Fibroblast of skin of left biceps (primary cell): ENCODE measurements at places on chromosomes 3 and 15.

DNA sequence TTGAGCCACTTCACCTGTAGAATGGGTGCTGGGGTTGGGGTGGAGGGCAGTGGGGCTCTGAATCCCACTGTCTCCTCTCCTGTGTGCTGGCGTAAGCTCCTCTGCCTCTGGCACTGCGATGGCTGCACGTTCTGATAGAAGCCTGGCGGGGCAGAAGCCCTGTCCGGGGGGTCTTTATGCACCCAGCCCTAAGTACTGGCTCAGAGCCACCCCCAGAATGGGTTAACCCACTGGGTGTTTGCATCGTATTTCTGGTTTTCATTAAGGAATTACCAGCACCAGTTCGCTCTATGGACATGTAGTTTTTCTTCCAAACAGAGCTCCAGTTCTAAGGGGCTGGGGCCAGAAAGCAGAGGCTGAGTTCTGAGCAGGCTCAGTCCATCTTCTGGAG lies 37.7 kb upstream of the CDCP1 start:
- DNase-seq = no peak

DNA sequence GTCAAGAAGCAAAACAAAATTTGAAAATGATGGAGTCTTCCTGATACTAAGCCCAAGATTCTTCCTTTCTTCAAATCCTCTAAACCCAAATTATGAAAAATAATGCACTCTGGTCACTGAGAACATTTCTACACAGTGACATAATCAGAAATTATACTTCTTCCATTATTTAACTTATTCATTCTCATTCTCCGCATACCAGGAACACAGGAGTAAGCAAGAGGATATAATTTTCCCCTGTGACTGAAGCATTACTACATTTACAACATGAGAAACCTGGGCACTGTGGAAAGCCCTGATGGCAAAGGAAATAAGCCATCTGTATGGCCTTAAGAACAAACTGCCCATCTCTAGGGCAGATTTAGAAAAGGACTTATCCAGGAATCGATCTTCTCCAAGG lies 47.0 kb downstream of the EXD1 start:
- no peak for DNase-seq

GRCh38 chr3:71211083-71211482 lies 372.4 kb downstream of the FOXP1 start:
- no peak for DNase-seq

DNA sequence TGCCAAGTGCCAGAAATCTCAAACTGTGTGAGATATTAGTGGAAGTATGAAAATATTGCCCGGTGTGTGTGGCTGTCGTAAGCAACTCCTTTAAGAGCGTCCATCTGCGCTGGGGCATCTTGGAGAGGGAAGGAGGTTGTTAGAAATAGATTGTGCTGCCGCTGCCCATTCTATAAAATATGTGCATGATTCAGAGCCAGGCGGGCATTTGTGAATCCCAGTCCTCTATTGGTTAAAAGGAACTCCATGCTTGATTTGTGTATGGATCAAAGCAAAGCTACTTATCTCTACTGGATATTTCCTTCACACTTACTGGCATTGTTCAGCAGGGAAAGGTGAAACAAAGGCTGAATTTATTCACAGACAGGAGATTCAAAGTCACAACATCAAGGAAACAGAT lies 89.6 kb upstream of the SNRK start:
- DNase-seq = no peak

DNA sequence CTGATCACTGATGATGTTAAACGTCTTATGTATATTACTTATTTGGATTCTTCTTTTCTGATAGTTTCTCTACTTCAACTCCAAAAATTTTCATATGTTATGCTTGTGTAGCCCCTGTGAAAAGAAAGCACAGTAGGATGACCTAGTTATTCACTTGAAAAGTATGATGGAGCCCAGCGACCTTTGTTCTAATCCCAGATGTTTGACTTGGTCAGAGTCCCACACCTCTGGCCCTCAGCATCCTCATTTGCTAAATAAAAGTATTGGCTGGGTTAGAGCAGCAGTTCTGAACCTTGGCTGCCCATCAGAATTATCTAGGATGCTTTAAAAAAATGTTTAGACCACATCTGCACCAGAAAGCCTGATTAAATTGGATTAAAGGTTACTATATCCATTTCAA lies 173.7 kb downstream of the ATG7 start:
- no peak for DNase-seq

GRCh38 chr3:187039723-187040414 lies 99.4 kb downstream of the RPL39L start:
- no peak for DNase-seq

GRCh38 chr15:27081676-27082418 lies 110.9 kb downstream of the GABRG3 start:
- no peak for DNase-seq

- DNase-seq = no peak
Observed at GRCh38 chr15:70625011-70625410, 138.3 kb downstream of the UACA start.

- no peak for DNase-seq
Observed at GRCh38 chr15:100785181-100786138, 94.2 kb upstream of the ALDH1A3 start.

GRCh38 chr3:27714692-27715453 lies 7.2 kb downstream of the EOMES start:
- no peak for DNase-seq

DNA sequence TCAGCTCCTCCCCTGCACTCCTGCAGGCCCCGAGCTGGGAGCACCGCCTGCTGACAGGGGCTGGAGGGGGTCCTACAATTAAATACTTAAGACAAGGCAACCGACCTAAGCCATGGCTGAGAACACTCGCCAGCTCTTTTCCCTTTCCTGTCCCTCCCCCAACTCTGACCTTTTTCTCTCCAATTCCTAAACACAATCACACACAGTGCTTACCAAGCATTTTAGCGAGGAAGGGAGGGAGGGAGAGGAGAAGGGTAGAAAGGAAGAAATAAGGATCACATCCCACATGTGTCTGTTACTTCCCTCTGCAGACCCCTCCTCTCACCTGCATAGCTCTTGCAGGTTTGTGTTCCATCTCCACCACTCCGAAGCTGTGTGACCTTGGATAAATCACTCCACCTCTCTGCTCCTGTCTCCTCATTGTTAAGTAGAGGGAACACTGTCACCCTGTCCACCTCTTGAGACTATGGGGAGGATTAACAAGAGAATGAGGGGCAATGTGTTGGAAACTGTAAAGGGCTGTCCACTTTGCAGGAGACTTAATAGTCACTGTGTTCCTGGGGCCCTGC lies 63.6 kb downstream of the CYP11A1 start:
- no peak for DNase-seq

DNA sequence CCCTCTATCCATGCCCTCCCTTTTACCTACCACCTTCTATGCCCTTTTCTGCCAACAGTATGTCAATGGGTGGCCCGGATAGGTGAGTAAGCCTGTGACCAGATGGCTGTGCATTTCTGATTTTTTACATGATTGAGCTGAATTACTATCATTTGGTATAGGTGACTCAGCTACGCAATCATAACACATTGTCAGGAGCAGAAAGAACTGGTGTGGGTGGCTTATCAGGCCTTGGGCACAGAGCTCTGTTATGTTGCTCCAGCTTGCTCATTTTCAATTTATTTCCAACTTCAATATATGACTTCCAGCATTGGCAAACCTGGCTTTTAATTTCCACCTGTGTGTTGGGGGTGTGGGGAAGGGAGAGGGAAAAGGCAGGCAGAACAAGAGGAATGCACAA lies 86.6 kb upstream of the AGBL1 start:
- DNase-seq = no peak
